ENCODE measurements at places on chromosomes 2 and 18. TPM values are rescaled to one million over a fixed set of nuclear protein-coding genes. Genes with fewer than 3 reads are reported as not detected.

DNA sequence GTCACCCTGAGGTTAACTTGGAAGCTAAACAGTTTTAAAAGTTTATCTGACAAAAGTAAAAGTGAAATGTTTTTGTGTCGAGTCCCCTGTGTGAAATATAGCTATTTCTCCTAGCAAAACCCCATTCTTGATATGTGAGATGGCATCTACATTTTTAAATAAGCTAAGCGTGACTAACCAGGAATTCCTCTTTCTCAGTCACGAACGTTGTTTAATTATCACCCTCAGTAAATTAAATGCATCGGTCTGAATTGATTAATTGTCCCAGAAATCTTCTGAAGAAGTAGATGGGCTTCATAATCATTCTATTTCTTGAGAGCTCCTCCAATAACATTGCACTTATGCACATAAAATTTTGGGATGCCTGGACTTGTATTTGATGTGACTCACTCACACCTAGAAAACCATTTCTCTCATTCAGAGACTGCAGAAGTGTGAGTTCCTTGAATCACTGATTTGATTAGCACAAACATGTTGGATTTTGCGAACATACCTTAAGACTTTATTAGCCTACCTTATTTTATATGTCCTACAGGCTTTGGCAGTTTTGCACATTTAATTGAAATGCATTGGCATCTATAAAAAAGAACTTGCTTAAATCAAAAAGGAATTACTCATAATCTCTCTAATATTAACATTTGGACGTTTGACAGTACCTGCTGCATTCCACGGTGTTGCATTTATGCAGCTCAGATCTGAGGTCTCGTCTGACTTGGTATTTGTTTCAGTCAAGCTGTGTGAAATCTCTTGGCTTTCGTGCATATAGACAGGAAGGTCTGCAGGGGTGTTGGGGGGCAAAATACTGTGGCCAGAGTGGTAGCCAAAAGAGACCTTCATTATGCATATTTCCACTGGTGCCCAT, 475.2 kb downstream of the EPHA4 start:
- H3K27me3 ChIP-seq: no peaks in the 10 kb centered on the region
- no peak overlapping the region for H3K27ac ChIP-seq
- no peak overlapping the region for H3K4me3 ChIP-seq
- no peak for DNase-seq
- no peaks in the 10 kb centered on the region for H3K36me3 ChIP-seq

GRCh38 chr2:218149098-218149497, 17.7 kb downstream of the CXCR1 start:
- no peak overlapping the region for H3K27ac ChIP-seq
- no peak for DNase-seq
- no peaks in the 10 kb centered on the region for H3K27me3 ChIP-seq
- no peaks in the 10 kb centered on the region for H3K36me3 ChIP-seq

- no peak overlapping the region for H3K4me3 ChIP-seq
- no peaks in the 10 kb centered on the region for H3K36me3 ChIP-seq
- no peaks in the 10 kb centered on the region for H3K27me3 ChIP-seq
- no peak for DNase-seq
- no peak overlapping the region for H3K27ac ChIP-seq
- H3K4me1 ChIP-seq: peaks cover 3% of the 10 kb centered on the region
Observed at GRCh38 chr2:68912111-68912510, 40.6 kb downstream of the GKN2 start.

DNA sequence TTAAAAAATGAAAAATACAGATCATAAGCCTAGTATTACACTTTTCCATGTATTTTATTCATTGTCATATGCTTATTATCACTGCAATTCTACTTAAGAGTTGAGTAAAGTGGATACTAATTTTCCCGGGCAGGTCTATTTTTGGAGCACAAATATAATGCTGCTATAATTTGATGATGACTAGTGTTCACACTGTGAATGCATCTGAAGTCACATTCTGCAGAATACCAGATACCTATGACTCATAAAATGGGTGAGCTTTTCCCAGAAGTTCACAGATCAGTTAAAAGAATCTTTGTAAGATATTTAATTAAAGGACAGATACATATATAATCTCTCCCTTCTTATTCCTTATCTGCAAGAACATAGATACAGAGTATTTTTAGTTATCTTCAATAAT, 79.8 kb upstream of the MC4R start:
- no peaks in the 10 kb centered on the region for H3K27me3 ChIP-seq
- H3K36me3 ChIP-seq: no peaks in the 10 kb centered on the region
- no peak for DNase-seq

- H3K27ac ChIP-seq: no peak overlapping the region
- no peak for DNase-seq
- no peaks in the 10 kb centered on the region for H3K36me3 ChIP-seq
- H3K4me3 ChIP-seq: no peak overlapping the region
Observed at GRCh38 chr18:24669502-24669901, 209.1 kb downstream of the HRH4 start.

- peaks cover 6% of the 10 kb centered on the region for H3K4me1 ChIP-seq
- no peaks in the 10 kb centered on the region for H3K27me3 ChIP-seq
- H3K4me3 ChIP-seq: no peak overlapping the region
- H3K36me3 ChIP-seq: no peaks in the 10 kb centered on the region
- H3K27ac ChIP-seq: no peak overlapping the region
Observed at GRCh38 chr18:22840606-22841144, 92.5 kb upstream of the RBBP8 start.

DNA sequence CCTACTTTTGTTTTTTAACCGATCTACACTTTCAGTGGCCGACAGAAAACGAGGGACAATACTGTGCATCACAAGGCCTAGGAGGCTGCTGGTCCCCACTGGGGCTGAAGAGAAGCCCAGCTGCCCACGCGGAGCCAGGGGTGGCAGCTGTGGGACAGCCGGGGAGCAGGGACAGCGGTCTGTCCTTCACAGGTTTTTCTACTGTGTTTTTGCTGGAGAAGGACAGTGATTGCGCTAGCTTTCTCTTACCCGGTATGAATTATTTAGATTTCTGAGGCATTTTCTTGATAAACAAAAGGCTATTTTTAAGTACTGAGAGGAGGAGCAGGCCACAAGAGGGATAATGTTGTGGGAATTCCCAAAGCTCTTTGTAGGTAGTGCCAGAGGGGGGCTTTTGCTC, 219.8 kb downstream of the ATAD2B start:
- H3K27ac ChIP-seq: no peak overlapping the region
- no peak for DNase-seq
- no peaks in the 10 kb centered on the region for H3K36me3 ChIP-seq
- H3K4me3 ChIP-seq: no peak overlapping the region
- H3K4me1 ChIP-seq: no peaks in the 10 kb centered on the region

DNA sequence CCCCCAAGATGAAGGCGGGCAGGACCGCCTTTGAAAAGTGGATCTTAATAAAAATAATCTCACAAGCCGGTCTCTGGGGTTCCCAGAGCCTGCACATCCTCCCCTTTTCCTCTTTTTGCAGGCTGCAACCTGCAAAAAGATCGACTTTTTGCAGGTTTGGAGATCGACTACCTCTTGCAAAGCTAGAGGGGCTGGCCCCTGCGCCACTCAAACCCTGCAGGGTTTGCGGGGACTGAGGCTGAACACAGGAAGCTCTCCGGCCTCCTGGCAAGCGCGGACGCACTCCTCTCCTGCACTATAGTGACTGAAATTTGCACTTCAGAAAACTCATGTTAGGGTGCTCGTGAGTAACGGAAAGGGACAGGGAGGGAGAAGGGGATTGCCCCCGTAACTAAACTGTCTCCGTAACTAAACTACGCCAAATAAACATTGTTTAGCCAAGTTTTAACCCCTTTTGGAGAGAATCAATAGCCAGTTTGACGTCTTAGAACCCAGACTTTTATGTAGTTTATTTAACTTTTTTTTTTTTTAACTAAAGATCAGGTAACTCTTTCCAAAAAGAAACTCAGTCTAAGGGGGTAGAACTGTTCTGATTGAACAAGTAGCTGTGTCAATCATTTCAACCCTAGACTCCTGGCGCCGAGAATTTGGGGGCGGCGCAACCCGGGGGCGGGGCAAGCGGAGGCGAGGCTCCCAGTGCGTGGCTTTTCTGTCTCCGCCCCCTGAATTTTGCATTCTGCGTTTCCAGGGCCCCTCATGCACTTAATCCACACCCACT, 2.5 kb downstream of the IGFBP5 start:
- peak overlapping the region; percentile 23 for H3K4me3 ChIP-seq
- H3K27me3 ChIP-seq: peaks cover 44% of the 10 kb centered on the region

DNA sequence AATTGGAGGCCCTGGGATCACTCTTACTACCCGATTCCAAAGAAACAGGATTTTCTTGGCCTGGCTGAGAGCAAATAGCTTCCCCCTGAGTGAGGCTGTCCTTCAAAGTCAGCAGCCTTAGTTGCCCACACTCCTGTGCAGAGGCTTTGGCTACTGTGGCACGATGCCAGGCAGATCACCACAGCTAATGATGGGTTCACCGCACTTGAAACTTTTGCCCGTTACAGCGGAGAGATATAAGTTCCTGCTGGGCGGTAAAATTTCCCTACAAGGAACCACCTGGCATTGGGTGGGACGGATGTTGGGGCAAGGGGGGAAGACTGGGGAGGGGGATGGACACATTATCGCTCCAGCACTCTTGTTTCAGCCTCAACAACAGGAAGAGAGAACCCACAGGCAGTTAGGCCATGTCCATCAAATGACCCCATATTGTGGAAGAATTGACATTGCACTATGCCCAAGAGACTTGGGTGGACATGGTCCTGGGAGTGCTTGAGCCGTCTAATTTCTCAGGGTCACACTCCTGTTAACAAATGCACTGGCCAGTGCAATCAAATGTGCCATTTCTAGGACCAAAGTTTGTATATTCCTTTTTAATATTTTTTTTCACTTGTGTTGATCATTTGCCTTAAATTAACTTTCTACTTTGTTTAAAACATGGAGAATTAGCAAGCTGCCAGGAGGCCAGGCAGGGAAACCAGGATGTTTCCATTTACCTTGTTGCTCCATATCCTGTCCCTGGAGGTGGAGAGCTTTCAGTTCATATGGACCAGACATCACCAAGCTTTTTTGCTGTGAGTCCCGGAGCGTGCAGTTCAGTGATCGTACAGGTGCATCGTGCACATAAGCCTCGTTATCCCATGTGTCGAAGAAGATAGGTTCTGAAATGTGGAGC, 4.4 kb downstream of the IL1B start:
- peaks cover 10% of the 10 kb centered on the region for H3K4me1 ChIP-seq
- no peak for DNase-seq
- H3K36me3 ChIP-seq: no peaks in the 10 kb centered on the region
- no peak overlapping the region for H3K4me3 ChIP-seq
- no peak overlapping the region for H3K27ac ChIP-seq

GRCh38 chr18:9771261-9771976, 63.3 kb downstream of the RAB31 start:
- no peaks in the 10 kb centered on the region for H3K36me3 ChIP-seq
- DNase-seq: peak; percentile 87
- no peaks in the 10 kb centered on the region for H3K4me1 ChIP-seq
- H3K27me3 ChIP-seq: no peaks in the 10 kb centered on the region

DNA sequence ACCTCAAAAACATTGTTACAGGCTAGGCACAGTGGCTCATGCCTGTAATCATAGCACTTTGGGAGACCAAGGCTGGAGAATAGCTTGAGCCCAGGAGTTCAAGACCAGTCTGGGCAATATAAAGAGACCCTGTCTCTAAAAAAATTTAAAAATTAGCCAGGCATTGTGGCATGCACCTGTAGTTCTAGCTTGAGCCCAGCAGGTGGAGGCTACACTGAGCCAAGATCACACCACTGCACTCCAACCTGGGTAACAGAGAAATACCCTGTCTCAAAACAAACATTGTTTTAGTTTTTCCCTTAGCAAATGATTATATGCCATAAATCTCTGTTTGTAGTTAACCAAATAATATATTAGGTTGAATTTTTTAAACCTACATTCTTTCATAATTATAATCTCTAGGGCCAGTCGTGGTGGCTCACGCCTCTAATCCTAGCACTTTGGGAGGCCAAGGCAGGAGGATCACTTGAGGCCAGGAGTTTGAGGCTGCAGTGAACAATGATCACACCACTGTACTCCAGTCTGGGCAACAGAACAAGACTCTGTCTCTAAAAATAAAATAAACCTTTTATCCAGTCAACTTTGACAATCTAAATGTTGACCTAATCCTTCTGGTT, 13.3 kb upstream of the CYP20A1 start:
- H3K4me3 ChIP-seq: no peak overlapping the region
- no peaks in the 10 kb centered on the region for H3K27me3 ChIP-seq
- no peaks in the 10 kb centered on the region for H3K36me3 ChIP-seq
- no peaks in the 10 kb centered on the region for H3K4me1 ChIP-seq
- no peak for DNase-seq
- no peak overlapping the region for H3K27ac ChIP-seq

- H3K27ac ChIP-seq: no peak overlapping the region
- H3K27me3 ChIP-seq: no peaks in the 10 kb centered on the region
- DNase-seq: no peak
- H3K4me3 ChIP-seq: no peak overlapping the region
Observed at GRCh38 chr2:216086207-216086893, 4.6 kb downstream of the TMEM169 start.

GRCh38 chr2:95039363-95039762, 13.9 kb downstream of the MAL start:
- no peak overlapping the region for H3K27ac ChIP-seq
- no peaks in the 10 kb centered on the region for H3K36me3 ChIP-seq
- H3K4me1 ChIP-seq: no peaks in the 10 kb centered on the region
- DNase-seq: no peak
- no peaks in the 10 kb centered on the region for H3K27me3 ChIP-seq
- H3K4me3 ChIP-seq: no peak overlapping the region

DNA sequence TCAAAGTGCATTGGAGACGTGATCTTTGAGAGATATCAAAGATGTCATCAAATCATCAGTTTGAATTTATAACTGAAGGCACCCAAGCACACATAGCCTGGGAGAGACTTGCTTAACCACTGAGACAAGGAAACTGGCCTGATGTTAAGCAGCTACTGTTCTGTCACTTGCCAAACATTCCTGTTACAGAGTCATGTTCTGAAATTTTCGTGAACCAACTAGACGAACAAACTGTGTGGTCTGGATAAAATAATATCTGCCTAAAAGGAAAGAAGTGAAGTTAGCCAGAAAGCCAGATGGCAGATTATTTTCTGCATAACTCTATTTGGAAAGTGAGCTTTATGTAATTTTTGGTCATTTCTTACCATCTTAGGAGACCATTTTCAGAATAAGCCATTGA, 51.4 kb downstream of the SPATS2L start:
- no peaks in the 10 kb centered on the region for H3K27me3 ChIP-seq
- H3K4me3 ChIP-seq: no peak overlapping the region
- H3K4me1 ChIP-seq: no peaks in the 10 kb centered on the region
- H3K36me3 ChIP-seq: no peaks in the 10 kb centered on the region

GRCh38 chr18:76351961-76352581, 143.0 kb downstream of the ZNF516 start:
- H3K36me3 ChIP-seq: no peaks in the 10 kb centered on the region
- no peak overlapping the region for H3K4me3 ChIP-seq
- no peak overlapping the region for H3K27ac ChIP-seq
- peaks cover 6% of the 10 kb centered on the region for H3K4me1 ChIP-seq
- peak; percentile 41 for DNase-seq

- H3K4me1 ChIP-seq: no peaks in the 10 kb centered on the region
- H3K27me3 ChIP-seq: no peaks in the 10 kb centered on the region
- no peak overlapping the region for H3K27ac ChIP-seq
- H3K4me3 ChIP-seq: no peak overlapping the region
- no peaks in the 10 kb centered on the region for H3K36me3 ChIP-seq
Observed at GRCh38 chr2:171592036-171592555, 69.8 kb downstream of the CYBRD1 start.

The TMEM247 gene
- total RNA-seq: not detected

The GCG gene
- 55.8 TPM for total RNA-seq

The PLA2R1 gene
- 3.2 TPM for total RNA-seq

The ALPP gene
- total RNA-seq: 0.37 TPM

The RAMP1 gene
- 2.7 TPM for total RNA-seq

The DNAJB2 gene
- total RNA-seq: 71.1 TPM

The RAX gene
- not detected for total RNA-seq

The SMARCAL1 gene
- 13.8 TPM for total RNA-seq

The YPEL5 gene
- 78.7 TPM for total RNA-seq

The RBFA gene
- total RNA-seq: 18.4 TPM

The MLPH gene
- 87.9 TPM for total RNA-seq

Data from colonic mucosa (tissue), 4 donors.